ENCODE measurements at places on chromosomes 3 and 15.

- peak; percentile 12 for DNase-seq
These were observed 519 bp downstream of the ASB7 start for GRCh38 chr15:100602823-100603393.

GRCh38 chr15:80179025-80179759 lies 26.4 kb downstream of the FAH start:
- DNase-seq: no peak

GRCh38 chr15:55601374-55601773 lies 13.2 kb upstream of the PYGO1 start:
- DNase-seq: no peak

DNA sequence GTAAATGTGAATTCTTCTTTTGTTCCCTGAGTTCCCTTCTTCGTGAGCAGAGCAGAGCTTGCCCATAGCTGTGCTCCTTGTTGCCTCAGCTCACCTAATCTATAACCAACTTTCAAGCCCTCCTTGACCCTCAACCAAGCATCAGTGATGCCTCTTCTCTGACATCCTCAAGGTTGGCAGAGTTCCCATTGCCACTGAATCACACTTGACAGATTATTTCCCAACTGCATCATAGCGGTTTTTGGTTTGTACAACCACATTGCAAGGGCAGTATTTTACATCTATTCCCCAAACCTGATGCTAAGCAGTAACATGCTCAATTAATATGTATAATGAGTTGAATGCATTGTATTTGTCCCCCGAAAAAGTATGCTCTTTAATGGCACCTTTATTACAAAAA lies 133.0 kb upstream of the SNTN start:
- DNase-seq: no peak

DNA sequence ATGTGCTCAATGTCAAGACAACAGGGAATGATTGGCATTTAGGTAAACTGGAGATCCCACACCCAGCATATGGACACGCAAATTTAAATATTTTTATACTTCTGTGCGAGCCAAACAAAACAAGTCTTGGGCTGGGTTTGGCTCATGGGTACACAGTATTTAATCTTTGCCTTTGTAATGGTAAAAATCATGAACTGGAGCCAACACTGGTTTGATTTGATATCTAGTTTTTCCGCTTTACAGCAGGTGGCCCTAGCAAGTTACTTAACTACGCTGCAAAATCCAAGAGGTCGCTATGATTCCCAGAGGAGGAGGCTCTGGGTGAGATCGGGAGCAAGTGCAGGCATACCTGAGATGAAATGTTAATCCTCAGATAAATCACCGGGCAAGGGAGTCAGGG lies 207.9 kb upstream of the SATB1 start:
- DNase-seq: no peak

DNA sequence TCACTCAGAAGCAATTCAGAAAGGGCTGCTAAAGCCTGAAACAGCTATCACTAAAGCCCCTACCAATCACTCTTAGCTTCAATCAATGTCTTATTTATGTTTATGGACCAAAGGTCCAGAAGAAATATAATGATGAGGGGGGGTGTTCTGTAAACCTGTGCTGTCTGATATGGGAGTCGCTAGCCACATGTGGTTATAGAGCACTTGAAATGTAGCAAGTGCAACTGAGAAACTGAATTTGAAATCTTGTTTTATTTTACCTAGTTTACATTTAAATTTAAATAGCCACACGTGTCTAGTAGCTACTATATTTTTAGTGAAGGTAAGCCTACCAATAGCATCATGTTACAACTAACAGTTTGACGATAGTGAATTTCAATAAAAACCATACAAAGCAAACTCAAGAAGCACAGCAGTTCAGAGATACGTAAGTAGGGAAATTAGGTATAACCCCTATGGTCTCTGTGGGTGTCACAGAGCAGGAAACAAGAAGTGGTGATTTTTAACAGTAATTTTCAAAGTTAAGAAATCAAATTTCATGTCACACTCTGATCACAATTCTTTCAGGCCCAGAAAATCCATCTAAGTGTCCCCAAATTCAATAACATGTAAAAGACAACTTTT lies 3.6 kb downstream of the POU1F1 start:
- DNase-seq: no peak

GRCh38 chr3:111335512-111336303 lies 206.3 kb upstream of the CD96 start:
- no peak for DNase-seq

DNA sequence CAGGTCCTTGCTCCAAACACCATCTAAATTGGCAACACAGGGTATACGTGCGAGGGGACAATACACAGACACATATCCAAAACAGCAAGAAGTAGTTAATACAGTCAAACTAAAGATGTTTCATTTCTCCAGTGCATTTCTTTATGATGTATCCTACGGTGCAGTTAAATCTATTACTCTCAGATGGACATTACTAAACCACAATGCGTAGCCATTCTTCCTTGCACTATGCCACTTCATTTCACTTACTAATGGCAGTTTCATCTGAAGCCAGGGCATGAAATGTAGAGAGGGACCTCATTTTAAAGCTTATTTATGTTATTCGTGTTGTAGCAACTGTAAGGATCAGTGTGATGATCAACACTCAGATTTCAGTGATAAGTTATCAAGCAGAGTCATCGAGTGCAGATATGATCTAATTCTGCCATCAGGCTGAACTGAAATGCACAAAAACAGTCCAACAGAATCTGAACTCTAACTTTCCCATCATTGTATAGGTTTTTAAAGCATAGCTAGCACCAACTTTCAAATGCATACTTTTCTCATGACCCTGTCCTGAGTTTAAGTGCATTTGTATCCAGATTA lies 14.5 kb downstream of the TNIK start:
- DNase-seq: no peak

- no peak for DNase-seq
These were observed 84.5 kb downstream of the CACNA2D3 start for GRCh38 chr3:54206874-54207273.

- DNase-seq: no peak
These were observed 389.1 kb upstream of the TPRG1 start for GRCh38 chr3:188782613-188783124.

DNA sequence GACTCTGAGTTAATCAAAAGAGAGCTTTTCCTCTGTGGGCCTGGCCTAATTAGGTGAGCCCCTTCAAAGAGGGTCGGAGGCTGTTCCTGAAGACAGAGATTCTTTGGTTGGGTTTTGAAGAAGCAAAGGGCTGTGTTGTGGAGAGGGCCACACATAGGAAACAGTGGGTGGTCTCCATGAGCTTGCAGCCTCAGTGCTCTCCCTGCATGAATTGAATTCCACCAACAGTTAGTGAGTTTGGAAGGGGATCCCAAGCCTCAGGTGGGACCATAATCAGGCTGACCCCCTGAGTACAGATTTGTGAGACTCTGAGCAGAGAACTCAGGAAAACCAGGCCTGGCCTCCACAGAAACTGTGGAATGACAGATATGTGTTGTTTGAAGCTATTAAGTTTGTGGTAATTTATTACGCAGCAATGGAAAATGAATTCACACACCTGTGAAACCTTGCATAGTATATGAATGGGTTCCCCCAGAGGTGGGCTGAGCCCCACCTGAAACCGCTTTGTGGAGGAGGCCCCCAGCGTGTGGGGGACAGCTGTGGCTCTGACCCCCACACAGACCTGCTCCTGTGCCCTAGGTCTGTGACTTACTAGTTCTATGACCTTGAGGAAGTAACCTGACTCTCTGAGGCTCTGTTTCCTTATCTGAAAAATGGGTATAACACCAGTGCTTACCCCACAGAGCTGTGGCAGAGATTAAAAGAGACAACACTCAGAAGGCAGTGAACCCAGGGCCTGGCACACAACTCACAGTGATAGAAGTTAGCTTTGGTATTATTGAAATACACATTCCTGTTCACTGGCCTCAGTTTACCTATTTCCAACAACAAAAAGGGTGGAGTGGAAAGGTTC lies 431.3 kb downstream of the FOXP1 start:
- DNase-seq: no peak
